ENCODE measurements at places on chromosomes 16 and 17.
A peak's percentile ranks its signal among the peaks of the same experiment; 100 is the strongest.

GRCh38 chr17:7929158-7930023, at the start of gene KCNAB3:
TSS of gene KCNAB3 (minus strand) at chr17:7929856. CDS start at chr17:7929435, 421 bp downstream.
- peak; percentile 56 for DNase-seq

- no peak for DNase-seq
Observed at GRCh38 chr17:788551-788950, 6.4 kb downstream of the MRM3 start.

DNA sequence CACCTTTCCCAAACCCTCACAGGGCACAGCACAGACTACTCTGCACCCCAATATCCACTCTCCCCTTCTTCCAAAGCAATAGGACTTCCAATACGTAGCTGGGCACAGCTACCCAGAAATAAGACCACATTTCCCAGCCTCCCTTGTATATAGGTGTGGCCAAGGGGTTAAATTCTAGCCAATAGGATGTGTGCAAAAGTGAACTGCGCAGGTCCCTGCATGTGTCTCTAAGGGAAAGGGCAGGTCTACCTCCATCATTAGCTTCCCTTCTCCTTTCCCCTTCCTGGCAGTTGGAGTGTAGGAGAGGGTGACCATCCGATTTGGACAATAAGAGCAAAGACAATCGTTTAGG, 25.5 kb upstream of the SNN start:
- DNase-seq = no peak

DNA sequence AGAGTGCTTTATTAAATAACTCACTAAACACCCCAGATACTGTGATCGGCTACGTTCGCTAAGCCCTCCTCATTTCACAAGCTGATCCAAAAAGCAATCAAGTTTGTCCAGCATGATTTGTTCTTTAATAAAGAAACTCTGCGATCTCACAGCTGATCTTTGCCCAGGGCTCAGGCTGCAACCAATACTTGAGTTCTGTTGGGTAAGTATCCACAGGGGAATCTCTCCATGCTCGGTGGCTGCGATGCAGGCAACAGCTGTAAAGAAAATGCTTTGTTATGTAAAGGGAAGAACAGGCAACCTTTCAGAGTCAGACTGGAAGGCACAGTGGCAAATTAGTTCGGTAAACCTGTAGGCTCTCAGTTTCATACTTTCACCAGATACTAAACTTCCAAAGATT, 67.5 kb downstream of the SHISA6 start:
- no peak for DNase-seq

Data from common myeloid progenitor, CD34-positive (primary cell).